ENCODE measurements at places on chromosomes 2 and 18.

GRCh38 chr18:50982802-50983179 is 15.0 kb downstream of the ELAC1 start:
- peaks cover 29% of the 10 kb centered on the region for H3K36me3 ChIP-seq
- H3K4me1 ChIP-seq: peaks cover 8% of the 10 kb centered on the region
- H3K27ac ChIP-seq: no peak overlapping the region
- no peak for DNase-seq
- no peak overlapping the region for H3K4me3 ChIP-seq

GRCh38 chr2:191749181-191749540 is 71.2 kb downstream of the NABP1 start:
- H3K27me3 ChIP-seq: peaks cover 3% of the 10 kb centered on the region
- H3K36me3 ChIP-seq: no peaks in the 10 kb centered on the region
- no peak overlapping the region for H3K27ac ChIP-seq
- no peak overlapping the region for H3K4me3 ChIP-seq

GRCh38 chr2:168626096-168626495 is 170.0 kb downstream of the CERS6 start:
- no peaks in the 10 kb centered on the region for H3K27me3 ChIP-seq
- peaks cover 8% of the 10 kb centered on the region for H3K4me1 ChIP-seq
- H3K36me3 ChIP-seq: no peaks in the 10 kb centered on the region
- no peak overlapping the region for H3K4me3 ChIP-seq
- no peak for DNase-seq

DNA sequence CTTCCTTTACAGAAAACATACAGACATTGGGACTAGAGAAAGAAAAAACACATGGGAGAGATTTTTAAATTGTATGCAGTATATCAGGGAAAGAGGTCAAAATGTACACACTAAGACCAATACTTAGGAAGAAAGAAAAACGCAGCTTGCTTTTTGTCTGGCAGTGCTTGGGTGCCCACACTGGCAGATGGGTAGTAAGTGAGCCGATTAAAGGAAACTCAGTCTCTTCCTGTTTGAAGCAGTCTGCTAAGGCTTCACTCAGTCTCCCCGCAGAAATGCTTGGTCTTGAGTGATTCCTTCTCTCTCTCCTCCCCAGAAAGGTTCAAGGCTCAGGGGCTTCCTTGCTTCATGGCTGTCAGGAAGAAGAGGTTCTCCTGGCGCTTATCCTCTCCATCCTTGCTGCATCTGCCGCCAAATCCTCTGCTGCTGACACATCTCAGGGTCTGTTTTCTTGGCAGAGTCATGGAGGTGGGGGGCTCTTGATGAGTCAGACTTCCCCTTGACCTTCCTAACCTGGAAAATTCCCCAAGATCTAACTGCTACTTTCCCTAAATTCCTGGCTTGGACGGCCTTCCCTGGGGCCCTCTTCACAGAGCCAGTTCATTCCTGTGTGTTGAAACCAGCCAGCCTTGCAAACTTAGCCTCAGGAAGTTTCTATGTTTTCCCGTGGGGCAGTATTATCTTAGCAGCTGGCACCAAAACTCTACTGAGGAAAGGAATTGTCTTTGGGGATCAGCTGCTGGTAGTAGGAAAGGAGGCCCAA is 10.5 kb upstream of the TMSB10 start:
- H3K4me1 ChIP-seq: peaks cover 31% of the 10 kb centered on the region
- H3K4me3 ChIP-seq: peak overlapping the region; percentile 49
- H3K27me3 ChIP-seq: no peaks in the 10 kb centered on the region

DNA sequence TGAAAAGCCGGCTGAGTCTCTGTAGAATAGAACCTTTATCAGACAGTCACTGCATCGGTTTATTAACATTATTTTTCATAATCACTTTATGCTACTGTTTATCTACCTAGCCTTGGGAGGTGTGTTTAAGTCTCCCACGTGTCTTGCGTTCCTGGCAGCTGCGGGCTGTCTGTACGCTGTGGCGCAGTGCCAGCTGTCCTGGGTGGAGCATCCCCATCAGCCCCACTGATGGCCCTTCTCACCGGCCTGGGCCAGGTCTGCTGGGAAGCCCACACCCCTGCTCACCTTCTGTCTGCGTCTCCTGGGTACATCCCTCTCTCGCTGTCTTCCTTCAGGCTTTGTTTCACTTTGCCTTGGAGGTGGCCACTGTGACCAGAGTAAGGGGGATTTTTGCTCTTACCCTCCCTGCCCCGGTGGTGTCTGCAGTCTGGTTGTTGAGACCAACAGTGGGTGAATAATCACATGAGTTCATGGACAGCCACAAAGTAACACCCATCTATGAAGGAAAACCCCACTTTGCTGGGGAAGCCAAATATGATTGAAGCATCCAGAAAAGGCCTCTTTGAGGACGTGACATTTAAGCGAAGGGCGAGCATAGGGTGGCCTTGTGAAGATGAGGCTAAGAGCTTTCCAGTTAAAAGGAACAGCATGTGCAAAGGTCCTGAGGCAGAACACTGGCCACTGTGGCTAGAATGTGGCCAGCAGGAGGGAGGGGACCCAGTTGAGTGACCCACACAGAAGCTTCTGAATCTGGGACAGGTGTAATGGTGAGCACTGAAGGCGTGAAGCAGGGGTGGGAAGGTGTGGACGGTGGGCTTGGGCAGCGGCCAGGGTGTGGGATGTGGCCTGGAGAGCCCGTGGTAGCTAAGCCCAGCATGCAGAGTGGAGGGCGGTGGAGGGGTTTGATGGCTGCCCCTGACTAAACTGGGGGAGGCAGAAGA is 41.7 kb downstream of the RAMP1 start:
- peaks cover 20% of the 10 kb centered on the region for H3K4me1 ChIP-seq
- H3K27ac ChIP-seq: peak overlapping the region; percentile 22
- H3K36me3 ChIP-seq: no peaks in the 10 kb centered on the region
- peaks cover 8% of the 10 kb centered on the region for H3K27me3 ChIP-seq
- H3K4me3 ChIP-seq: no peak overlapping the region
- no peak for DNase-seq

DNA sequence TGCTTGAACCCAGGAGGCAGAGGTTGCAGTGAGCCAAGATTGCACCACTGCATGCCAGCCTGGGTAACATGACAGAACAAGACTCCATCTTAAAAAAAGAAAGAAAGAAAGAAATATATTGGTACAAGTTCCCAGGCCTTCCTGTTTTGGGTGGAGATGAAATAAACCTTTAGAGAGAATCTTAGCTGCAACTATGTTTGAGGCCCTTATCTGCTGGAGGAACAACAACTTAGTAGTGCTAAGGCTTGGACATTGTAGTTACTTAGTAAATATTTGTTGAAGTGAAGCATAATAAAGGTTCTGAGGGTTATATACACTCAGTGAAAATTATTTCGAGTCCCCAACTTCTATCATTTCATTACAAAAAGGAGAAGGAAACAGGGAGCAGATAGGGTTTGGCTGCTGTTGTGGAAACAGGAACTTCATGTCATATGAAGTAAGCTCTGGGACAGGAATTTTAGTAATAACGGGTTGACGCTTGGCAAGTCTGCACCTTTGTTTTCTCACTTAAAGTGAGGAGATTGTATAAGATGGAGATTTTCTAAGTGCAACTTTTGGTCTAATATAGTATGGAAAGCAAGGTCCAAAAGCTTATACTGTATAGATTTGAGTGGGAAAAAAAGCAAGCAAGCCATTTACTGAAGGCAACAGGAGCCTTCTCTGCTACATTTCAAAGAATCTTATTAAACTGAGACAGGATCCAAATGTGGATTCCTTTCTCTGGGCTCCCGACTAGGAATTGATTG is 40.0 kb upstream of the AGPS start:
- no peaks in the 10 kb centered on the region for H3K27me3 ChIP-seq
- no peak for DNase-seq
- peaks cover 7% of the 10 kb centered on the region for H3K4me1 ChIP-seq
- no peak overlapping the region for H3K4me3 ChIP-seq

DNA sequence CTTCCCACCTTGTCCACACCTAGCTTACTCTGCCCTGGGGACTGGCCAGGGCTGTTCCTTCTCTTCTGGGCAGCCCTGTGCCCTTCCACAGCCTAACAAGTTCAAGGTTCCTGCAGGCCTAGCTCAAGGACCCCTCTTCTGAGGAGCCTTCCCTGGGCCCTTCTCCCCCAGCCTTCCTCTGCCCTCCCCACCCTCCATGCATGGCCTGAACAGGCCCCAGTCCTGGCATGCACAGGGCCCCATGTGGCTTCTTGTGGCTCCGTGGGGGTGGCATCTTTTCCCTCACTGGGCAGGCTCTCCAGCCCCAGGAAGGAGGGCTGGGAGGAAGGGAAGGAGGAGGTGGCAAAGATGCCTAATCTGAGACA is 162.9 kb downstream of the CELF4 start:
- DNase-seq: no peak
- H3K27ac ChIP-seq: no peak overlapping the region
- no peaks in the 10 kb centered on the region for H3K4me1 ChIP-seq
- no peak overlapping the region for H3K4me3 ChIP-seq
- no peaks in the 10 kb centered on the region for H3K27me3 ChIP-seq

GRCh38 chr2:188292348-188293239 is 920 bp downstream of the GULP1 start:
- no peak overlapping the region for H3K4me3 ChIP-seq
- H3K36me3 ChIP-seq: no peaks in the 10 kb centered on the region
- no peak for DNase-seq
- no peaks in the 10 kb centered on the region for H3K27me3 ChIP-seq
- no peaks in the 10 kb centered on the region for H3K4me1 ChIP-seq

GRCh38 chr2:229205704-229206103 is 65.4 kb downstream of the PID1 start:
- peaks cover 2% of the 10 kb centered on the region for H3K27me3 ChIP-seq
- no peak for DNase-seq
- no peaks in the 10 kb centered on the region for H3K4me1 ChIP-seq
- no peak overlapping the region for H3K4me3 ChIP-seq

DNA sequence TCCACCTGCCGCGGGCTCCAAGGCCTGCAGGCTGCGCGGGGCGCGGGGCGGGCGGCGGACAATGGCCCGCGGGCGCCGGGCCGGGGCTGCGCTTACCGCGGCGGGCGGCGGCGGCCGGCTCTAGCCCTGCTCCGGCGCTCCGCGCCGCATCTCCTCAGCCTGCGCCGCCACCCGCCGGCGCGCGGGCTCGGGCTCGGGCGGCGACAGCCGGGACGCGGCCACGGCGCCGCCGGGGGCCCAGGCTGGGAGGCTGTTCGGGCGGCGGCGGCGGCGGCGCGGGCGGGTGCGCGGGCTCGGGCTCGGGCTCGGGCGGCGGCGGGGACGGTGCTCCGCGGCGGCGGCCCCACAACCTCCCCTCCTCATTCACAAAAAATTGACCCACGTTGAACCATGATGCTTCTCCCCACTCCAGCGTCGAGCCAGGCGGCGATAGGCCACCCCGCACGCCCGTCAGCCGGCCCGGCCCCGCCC is at the start of gene HDAC4:
TSS of gene HDAC4 (minus strand) at position 425 of the 471 bp plus-strand sequence. CDS start 48,321 bp downstream, outside the sequence.
- peaks cover 11% of the 10 kb centered on the region for H3K4me1 ChIP-seq
- H3K27me3 ChIP-seq: no peaks in the 10 kb centered on the region
- peak within 1 kb of the TSS; percentile 93 for H3K4me3 ChIP-seq
- no peak for DNase-seq
- peaks cover 2% of the 10 kb centered on the region for H3K36me3 ChIP-seq

DNA sequence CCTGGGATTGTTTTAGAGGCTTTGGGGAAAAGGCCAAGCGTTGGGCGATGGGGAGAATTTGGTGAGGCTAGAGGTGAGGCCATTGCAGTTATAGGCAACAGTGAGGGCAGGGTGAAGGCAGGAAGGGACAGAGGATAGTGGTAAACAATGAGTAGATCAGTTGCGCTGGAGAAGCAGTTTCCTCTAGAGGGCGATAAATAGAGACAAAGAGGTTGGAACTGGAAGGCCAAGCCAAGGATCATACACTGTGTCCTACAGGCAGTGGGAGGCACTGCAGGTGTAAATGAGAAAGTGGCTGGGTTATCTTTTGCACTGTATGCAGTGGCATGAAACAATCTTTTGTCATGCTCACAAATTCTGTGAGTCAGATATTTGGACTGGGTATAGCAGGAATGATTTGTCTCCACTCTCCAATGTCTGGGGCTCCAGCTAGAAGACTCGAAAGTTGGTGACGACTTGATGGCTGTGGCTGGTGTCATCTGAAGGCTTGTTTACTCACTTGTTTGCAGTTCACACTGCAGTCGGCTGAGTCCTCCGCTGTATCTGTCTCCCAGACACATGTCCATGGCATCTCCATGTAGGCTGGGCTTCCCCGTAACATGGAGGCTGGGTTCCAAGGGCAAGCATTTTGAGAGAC is 82.1 kb downstream of the TNP1 start:
- H3K36me3 ChIP-seq: no peaks in the 10 kb centered on the region
- H3K27ac ChIP-seq: no peak overlapping the region
- no peak overlapping the region for H3K4me3 ChIP-seq
- H3K27me3 ChIP-seq: peaks cover 16% of the 10 kb centered on the region
- no peak for DNase-seq

- no peak overlapping the region for H3K27ac ChIP-seq
- no peaks in the 10 kb centered on the region for H3K36me3 ChIP-seq
- no peak overlapping the region for H3K4me3 ChIP-seq
- DNase-seq: no peak
- H3K27me3 ChIP-seq: no peaks in the 10 kb centered on the region
Measured at GRCh38 chr2:158098178-158098577, 3.5 kb upstream of the UPP2 start.

DNA sequence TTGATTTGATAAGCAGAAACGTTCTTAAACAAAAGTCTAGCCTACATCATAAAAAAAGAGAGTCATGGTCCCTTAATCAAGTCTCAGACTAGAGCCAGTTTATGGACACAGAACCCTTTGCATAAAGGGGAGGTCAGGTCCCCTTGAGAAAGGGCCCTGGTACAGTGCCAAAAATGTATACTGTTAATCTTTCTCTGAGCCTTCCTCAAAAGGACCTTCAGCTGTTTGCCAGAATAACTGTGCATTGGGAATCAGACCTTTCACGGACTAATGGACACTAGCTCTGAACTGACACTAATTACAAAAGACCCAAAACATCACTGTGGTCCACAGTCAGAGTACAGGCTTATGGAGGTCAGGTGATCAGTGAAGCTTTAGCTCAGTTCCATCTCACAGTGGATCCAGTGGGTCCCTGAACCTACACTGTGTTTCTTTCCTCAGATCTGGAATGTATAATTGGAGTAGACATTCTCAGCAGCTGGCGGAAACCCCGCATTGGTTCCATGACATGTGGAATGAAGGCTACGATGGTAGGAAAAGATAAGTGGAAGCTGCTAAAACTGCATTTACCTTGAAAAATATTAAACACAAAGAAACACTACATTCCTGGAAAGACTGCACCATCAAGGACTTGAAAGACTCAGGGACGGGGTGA is 151.4 kb downstream of the TMEFF2 start:
- no peak for DNase-seq
- H3K27ac ChIP-seq: no peak overlapping the region
- H3K4me1 ChIP-seq: no peaks in the 10 kb centered on the region
- no peaks in the 10 kb centered on the region for H3K36me3 ChIP-seq

Measured in memory B cell (primary cell).